ENCODE measurements at places on chromosomes 5 and 9.

DNA sequence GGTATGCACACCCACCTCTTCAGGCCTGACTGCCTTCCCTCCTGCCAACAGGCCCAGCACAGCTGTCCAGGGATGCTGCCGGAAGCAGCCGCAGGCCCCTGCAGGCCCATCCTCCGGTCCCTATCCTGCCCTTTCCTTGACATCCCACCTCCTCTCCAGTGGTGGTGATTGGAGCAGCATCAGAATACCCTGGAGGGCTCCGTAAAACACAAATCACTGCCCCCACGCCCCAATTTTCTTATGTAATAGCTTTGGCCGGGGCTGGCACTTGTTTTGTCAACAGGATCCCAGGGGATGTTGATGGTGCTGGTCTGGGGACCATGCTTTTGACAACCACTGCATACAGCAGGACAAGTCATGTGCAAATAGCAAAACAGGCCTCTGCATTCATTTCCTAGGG, 274.5 kb downstream of the GADD45G start:
- DNase-seq: no peak

- no peak for DNase-seq
Measured at GRCh38 chr9:20564650-20565049, 57.6 kb downstream of the MLLT3 start.

DNA sequence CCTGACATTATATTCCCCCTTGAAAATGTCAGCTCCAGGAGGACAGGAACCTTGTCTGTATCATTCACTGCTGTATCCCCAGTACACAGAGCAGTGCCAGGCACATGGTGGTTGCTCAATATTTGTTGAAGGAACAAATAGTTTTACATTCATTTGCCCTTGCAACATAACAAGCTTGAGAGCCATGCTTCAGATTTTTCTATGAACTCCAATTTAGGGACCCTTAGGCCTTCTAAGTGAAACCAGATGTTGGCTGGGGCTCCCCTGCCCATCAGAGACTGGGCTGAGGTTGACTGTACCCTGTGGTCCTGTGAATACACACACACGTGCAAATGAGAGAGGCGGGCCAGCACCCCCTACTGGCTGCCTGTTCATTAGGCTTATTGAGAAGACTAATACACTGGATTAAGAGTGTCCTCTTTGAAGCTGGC, 214.9 kb upstream of the WWC1 start:
- DNase-seq: peak; percentile 3

DNA sequence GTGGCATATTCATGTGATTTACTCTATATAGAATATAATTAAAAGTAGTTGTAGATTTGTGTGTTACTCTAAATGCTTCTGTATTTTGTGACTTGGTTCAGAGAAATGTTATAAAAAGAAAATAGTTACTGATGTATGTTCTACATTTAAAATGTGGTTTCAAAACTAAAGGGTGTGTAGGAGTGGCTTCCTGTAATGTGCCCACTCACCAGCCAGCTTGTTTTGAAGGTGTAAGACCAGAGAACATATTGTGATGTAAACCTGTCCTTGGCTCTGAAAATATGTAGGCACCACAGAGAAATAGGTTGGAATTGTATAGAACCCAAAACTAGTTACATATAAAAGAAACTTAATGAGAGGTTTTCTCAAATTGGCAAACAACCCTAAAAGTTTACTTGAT, 51.2 kb upstream of the ARRDC3 start:
- peak; percentile 35 for DNase-seq

- DNase-seq: no peak
Measured at GRCh38 chr5:150215979-150216944, 26.4 kb downstream of the SLC6A7 start.

GRCh38 chr5:89817841-89818240, 591.7 kb downstream of the CETN3 start:
- DNase-seq: no peak

GRCh38 chr9:19694601-19695000, 94.2 kb downstream of the SLC24A2 start:
- no peak for DNase-seq

GRCh38 chr5:113189291-113189690, 212.7 kb downstream of the DCP2 start:
- DNase-seq: no peak

- DNase-seq: no peak
Measured at GRCh38 chr5:143880178-143880577, 68.2 kb downstream of the HMHB1 start.

DNA sequence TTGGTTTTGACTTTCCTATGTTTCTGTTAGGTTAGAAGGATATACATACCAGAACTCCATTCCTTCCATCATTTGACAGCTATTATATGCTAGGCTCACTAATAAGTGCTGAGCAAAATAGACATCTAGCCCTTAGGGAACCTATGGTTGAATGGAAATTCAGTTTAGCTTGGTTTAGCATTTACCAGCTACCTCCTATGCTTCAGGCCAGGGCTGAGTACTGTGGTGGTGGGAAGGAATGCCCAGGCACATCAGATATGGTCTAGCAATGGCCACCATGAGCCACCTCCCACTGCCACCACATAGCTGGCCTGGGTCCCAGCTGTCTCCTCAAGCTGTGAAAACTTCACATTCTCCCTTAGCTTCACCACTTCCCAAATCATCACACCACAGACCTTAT, 89.4 kb downstream of the SPOCK1 start:
- DNase-seq: no peak

- DNase-seq: no peak
Measured at GRCh38 chr9:100938507-100938906, 90.0 kb upstream of the PLPPR1 start.

- no peak for DNase-seq
Measured at GRCh38 chr9:87395804-87396479, 101.7 kb upstream of the DAPK1 start.

DNA sequence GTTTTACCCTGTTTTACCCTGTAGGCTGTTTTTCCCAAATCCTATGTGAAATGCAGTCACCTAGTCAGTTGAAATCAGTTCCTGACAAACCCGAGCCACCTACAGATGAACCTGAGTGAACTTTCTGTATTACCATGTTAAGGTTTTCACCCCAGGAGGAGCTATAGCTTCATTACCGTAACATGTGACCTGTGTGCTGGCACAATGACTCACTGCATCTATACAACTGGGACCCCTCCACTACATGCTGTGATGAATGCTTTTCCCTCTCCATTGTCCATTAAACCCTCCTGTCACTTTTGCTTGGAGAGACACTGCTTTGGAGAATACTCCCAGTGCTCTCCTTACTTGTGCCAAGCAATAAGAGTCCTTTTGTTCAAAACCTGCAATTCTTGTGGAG, 1974.8 kb downstream of the EFNA5 start:
- DNase-seq: no peak

DNA sequence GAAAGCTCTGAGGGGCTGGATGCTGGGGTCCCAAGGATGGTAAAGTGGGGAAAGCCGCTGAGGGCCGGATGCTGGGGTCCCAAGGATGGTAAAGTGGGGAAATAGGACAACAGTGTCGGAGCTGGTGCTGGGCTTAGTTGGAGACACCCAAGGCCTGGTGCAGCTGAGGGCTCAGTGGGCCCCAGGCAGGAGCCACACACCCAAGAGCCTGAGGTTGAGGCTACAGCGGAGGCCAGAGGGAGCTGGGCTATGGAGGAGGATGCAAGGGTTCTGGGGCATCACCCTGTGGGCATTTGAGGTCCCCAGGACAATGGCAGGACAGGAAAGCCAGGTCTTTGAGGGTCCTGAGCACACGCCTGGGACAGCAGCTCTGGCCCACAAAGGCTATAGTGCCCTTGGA, 19.1 kb upstream of the SLC9A3 start:
- DNase-seq: no peak

All from T-helper 2 cell (primary cell).